ENCODE measurements at places on chromosomes 1 and 21. TPM values are rescaled to one million over a fixed set of nuclear protein-coding genes. Genes with fewer than 3 reads are reported as not detected.

CELF3 gene
- total RNA-seq, result not detected

NTRK1 gene
- 3.0 TPM for total RNA-seq

PGLYRP3 gene
- not detected for total RNA-seq

IGSF5 gene
- not detected for total RNA-seq

EFHD2 gene
- 64.7 TPM for total RNA-seq

BEND5 gene
- total RNA-seq, result 1.1 TPM

C8B gene
- not detected for total RNA-seq

ZNF697 gene
- 0.72 TPM for total RNA-seq

LRIF1 gene
- total RNA-seq, result 14.1 TPM

RCAN3 gene
- total RNA-seq, result 62.6 TPM

DNA sequence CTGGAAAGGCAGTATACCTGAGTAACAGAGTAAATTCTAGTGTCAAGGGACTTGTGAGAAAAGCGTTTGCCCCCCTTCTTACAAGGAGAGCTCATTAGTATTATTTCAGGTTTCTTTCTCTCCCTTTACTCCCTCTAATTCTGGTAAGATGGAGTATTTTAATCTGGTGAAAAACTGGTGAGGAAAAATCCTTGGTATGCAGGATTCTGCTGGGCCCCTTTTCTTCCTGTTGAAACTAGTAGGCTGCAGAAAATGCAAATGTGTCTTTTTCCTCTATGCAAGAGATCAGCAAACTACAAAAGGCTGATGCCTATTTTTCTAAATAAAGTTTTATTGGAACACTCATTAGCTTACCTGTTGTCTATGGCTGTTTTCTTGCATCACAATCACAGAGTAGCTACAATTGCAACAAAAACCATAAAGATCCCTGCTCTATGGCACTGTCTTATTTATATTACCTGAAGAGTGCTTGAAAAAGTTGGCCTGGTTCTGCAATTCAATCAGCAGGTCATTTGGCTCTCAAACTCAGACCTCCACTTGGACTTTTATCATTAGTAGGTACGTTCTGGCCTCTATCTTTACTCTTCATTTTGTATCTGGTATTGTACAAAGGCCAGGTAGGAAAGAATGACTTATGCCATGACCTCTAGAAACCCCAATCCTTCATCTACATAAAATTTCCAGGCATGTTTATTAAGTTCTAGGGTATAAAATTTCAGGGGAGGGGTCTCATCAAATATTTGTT lies 109.6 kb downstream of the AKT3 start:
- DNase-seq, result no peak

- DNase-seq, result no peak
Measured at GRCh38 chr1:230768903-230769570, 21.8 kb downstream of the CAPN9 start.

DNA sequence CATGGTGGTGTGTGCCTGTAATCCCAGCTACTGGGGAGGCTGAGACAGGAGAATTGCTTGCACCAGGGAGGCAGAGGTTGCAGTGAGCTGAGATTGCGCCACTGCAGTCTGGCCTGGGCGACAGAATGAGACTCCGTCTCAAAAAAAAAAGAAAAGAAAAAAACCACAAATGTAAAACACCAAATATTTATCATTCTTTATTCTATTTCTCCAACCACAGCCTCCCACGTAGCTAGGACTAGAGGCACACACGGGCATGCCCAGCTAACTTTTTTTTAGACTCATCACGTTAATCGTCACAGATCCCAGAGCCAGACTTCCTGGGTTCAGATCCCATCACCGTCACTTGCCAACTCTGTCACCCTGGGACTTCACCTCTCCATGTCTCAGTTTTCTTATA lies 13.5 kb downstream of the DNAJC16 start:
- DNase-seq, result no peak

- no peak for DNase-seq
Measured at GRCh38 chr1:244028701-244029100, 22.4 kb upstream of the ZBTB18 start.

- no peak for DNase-seq
Measured at GRCh38 chr1:32232558-32233304, 10.5 kb downstream of the EIF3I start.

- no peak for DNase-seq
Measured at GRCh38 chr1:29490204-29490934, 254.0 kb downstream of the PTPRU start.

GRCh38 chr1:26281971-26282370 lies 2.1 kb downstream of the SH3BGRL3 start:
- DNase-seq, result no peak

GRCh38 chr1:182598296-182598695 lies 5.9 kb downstream of the RGS16 start:
- DNase-seq, result no peak

DNA sequence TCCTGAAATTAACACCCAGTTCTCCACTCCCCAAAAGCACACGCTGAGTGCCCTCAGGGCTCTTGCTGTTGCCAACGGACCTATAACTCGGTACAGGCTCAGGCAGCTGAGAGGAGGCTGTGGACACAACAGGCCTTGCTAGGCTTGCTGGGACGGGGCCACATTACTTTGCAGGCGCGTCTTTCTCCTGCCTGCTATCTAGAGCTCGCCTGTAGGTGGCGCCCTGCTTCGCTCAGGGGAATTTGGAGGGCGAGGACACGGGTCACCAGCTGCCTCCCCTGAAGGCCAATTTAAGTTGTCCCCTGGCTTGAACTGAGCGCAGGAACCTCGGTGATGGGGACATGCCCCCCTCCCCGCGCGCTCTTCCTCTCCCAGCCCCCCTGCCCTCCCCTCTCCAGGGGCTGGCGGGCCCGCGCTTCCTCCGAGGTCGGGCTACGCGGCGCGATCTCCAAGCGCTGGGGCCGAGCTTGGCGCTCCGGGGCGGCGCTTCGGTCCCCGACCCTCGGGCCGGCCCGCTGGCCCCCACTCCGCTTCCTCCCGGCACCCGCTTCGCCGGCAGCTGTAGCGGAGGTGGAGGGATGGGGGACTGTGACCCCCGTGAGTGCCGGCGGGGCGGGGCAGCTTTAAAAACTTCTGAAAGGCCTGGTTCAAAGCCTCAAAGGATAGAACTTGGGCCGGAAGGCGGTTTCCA lies 32.4 kb upstream of the NFIA start:
- peak; percentile 82 for DNase-seq

DNA sequence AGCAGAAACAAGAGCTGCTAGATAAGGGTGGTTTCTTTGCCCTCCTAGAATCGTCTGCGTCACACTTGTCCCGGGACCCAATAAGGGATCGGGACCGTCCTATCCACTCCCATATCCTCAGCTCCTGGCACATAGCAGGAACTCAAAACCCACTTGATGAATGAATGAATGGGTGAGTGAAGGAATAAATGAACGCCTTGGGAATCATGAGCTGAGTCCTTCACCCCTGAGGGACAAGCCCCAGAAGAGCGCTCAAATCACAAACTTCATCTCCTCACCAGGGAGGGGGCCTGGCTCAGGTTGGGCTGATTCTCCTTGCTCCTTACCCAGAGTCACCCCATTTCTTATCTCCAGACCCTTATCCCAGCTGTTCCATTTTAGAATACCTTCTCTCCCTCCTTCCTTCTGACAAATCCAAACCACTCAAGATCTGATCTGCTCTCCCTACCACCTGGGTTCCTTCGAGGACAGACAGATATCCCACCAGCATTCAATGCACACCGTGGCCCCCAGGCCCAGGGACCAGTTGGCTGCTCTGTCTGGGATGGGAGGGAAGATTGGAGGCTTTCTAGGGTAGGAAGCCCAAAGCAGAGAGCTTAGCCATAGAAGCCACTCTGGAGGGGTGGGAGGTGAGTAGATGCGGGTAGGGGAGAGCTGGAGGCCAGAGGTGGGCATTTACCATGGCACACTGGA lies 643 bp upstream of the MOB3C start:
- no peak for DNase-seq

DNA sequence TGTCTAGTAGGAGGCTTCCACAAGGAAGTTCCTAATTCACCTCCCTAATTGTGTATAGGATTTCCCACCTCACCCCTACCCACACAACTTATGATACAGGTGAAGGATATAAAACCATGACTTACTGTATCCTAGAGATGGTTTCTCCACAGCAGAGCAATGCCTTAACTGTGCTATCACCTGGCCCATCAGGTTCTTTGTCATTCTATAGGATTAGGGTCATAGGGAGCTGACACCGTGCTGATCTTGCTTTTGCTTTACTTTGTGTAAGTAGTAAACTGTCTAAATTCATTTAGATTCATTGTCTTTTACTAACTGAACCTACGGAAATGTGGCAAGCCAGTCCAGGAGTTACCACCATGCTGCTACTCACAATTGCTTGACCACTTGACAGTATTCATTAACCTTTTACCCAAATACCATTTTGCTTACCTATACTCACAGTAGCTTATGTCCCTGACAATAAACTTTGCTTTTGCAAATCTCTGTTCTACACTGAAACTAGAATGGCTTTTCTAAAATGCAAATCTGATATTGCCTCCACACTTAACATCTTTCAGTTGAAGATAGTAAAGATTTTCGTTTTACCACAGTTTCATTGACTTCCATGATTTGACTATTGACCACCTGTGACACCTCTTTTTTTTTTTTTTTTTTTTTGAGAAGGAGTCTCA lies 147.6 kb downstream of the IFI44 start:
- DNase-seq, result no peak

- DNase-seq, result no peak
Measured at GRCh38 chr1:43147625-43148327, 24.3 kb downstream of the EBNA1BP2 start.

GRCh38 chr1:58648842-58649241 lies 51.0 kb downstream of the MYSM1 start:
- no peak for DNase-seq

DNA sequence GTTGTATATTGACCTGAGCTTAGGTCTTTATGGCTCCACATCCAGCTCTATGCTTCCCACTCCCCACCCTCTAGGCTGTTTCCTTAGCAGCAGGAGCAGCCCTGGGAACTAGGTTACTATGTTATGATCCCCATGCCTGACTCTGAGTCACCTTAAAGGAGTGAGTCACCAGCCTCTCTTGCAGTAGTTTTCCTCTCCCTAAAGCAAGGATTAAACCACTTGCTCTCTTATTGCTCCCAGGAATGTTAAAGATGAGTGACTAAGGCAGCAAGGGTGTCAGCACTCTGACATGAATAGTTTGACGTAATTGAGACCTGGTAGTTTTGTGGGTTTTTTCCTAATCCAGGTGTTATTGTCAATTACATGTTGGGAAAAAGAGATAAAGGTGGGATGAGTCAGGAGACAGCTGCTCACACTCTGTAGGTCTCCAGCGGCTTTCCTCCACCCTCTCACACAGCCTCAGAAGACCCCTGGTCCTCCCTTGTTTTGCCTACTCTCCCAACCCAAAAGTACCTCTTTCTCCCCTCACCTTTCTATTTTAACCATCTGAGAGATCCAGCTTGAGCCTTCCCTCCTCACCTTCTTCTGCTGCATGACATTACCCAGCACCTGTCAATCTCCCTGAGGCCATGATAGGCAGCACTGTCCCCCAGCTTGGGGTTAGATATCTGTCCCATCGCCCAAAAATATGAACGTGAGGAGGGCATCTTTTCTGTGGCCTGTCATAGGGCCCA lies 369.1 kb upstream of the VAMP3 start:
- no peak for DNase-seq

GRCh38 chr1:220734571-220735326 lies 13.4 kb upstream of the MTARC2 start:
- no peak for DNase-seq

- DNase-seq, result no peak
Measured at GRCh38 chr1:55747408-55747841, 532.3 kb upstream of the USP24 start.

GRCh38 chr1:1434131-1434823 lies 1.2 kb upstream of the VWA1 start:
- DNase-seq, result no peak

- no peak for DNase-seq
Measured at GRCh38 chr1:58726581-58726980, 26.7 kb upstream of the MYSM1 start.

GRCh38 chr1:108512239-108513043 lies 47.5 kb upstream of the EEIG2 start:
- DNase-seq, result no peak

DNA sequence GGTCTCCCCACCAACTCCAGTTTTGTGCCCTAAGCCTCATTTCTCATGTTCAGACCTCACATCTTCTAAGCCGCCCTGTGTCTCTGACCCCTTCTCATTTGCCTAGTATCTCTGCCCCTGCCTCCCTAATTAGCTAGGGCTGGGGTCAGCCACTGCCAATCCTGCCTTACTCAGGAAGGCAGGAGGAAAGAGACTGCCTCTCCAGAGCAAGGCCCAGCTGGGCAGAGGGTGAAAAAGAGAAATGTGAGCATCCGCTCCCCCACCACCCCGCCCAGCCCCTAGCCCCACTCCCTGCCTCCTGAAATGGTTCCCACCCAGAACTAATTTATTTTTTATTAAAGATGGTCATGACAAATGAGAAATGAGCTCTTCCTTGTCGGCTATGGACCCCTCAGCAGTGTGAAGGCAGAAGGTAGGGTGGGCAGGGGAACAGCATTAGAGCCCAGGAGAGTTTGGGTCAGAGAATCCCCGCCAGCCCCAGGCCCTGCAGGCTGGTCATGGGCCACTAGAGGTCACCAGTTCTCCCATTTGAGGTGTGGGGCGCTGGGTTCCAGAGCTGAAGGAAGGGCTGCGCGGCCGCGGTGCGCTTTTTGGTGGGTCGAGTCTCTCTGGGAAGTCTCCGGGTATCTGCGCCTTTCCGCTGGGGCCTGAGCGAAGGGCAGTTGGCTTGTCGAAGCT lies 11.5 kb downstream of the ADAMTSL4 start:
- DNase-seq, result peak; percentile 77

DNA sequence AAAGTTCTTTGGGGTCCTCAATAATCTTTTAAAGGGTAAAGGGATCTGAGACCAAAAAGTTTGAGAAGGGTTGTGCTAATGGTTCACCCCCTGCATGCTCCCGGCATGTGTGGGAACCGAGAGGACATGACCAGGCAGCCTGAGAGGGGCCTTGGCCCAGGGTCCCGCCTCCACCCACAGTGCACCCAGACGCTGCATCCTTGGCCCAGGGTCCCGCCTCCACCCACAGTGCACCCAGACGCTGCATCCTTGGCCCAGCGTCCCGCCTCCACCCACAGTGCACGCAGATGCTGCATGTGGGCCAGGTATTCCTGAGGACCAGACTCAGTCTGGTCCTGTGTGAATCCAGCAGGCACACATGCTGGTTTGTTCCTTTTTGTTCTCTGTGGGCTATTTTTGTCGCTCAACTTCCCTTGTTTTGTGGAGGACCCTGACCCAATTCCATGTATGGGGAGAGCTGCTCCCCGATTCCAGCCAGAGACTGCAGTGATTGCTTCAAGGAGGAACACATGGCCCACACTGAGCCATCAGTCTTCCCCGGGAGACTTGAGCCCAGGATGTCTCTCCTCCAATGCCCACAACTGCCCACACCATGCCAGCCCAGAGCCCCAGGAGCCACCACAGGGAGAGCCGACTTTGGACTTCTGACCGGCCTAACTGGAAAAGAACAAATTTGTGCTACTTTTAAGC lies 3.5 kb downstream of the NPHP4 start:
- DNase-seq, result no peak

- DNase-seq, result no peak
Measured at GRCh38 chr21:35386491-35387079, 337.5 kb upstream of the RUNX1 start.

GRCh38 chr1:2152954-2153353 lies 41.6 kb downstream of the FAAP20 start:
- no peak for DNase-seq

- DNase-seq, result no peak
Measured at GRCh38 chr1:31717341-31717740, 13.5 kb upstream of the COL16A1 start.

- DNase-seq, result no peak
Measured at GRCh38 chr21:25169370-25169769, 437.9 kb downstream of the MRPL39 start.

GRCh38 chr1:68506386-68506785 lies 9.5 kb upstream of the DEPDC1 start:
- DNase-seq, result no peak

- DNase-seq, result no peak
Measured at GRCh38 chr1:179021873-179022272, 3.8 kb upstream of the FAM20B start.

All from CD8-positive, alpha-beta memory T cell (primary cell).